MCF 10A (cell line): ENCODE measurements at places on chromosomes 11 and 22. TPM values are rescaled to one million over a fixed set of nuclear protein-coding genes. Genes with fewer than 3 reads are reported as not detected.
A peak's percentile ranks its signal among the peaks of the same experiment; 100 is the strongest.

- no peak for DNase-seq
Observed at GRCh38 chr22:27685970-27686369, 115.6 kb downstream of the MN1 start.

GRCh38 chr22:27480487-27480886 is 321.1 kb downstream of the MN1 start:
- no peak for DNase-seq

DNA sequence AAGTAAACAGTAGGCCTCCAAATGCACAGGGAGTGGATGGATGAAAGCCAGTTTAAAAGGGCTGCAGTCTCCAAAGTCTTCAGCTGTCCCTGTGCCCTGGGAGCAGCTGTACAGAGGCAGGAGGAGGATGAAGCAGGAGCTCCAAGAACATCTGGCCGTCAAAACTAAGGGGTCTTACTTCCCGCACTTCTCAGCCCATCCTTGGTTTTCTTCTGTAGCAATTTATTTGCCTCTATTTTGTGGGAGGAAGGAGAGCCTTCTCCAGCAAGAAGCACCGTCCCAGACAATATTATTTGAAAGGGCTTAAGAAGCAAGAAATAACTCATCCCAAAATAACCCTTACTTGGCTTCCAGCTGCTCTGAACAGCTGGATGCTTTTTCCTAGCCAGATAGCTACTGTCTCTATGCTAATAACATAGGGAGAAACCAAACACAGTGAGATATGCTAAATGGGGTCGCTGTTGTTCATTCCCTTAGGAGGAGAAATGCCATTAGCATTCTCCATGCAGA is 133.2 kb downstream of the SPATA19 start:
- DNase-seq: no peak

GRCh38 chr11:19407677-19408270 is 167.0 kb upstream of the E2F8 start:
- DNase-seq: no peak

DNA sequence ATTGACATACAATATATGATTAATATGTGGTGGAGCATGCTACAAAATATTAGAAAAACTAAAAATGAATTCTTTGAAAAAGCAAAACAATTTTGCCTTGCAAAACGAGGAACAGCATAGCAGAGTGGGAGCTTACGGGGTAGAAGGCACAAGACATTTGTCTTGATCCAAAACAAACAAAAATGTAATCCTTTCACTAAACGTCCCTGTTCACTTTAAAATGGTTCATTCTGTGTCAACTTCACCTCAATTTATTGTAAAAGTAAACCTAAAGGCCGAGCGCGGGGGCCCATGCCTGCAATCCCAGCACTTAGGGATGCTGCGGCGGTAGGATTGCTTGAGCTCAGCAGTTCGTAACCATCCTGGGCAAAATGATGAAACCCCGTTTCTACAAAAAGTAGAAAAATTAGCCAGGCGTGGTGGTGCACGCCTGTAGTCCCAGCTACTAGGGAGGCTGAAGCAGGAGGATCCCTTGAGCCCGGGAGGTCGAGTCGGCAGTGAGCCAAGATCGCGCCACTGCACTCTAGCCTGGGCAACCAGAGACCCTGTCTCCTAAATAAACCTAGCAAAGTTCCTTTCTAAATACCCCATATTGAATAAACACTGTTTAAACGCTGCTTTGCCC is 2.0 kb downstream of the PRDM10 start:
- DNase-seq: no peak

GRCh38 chr11:97738751-97739150 is 1282.0 kb upstream of the CNTN5 start:
- DNase-seq: no peak

- no peak for DNase-seq
Observed at GRCh38 chr11:65489706-65490320, 9.0 kb upstream of the MALAT1 start.

DNA sequence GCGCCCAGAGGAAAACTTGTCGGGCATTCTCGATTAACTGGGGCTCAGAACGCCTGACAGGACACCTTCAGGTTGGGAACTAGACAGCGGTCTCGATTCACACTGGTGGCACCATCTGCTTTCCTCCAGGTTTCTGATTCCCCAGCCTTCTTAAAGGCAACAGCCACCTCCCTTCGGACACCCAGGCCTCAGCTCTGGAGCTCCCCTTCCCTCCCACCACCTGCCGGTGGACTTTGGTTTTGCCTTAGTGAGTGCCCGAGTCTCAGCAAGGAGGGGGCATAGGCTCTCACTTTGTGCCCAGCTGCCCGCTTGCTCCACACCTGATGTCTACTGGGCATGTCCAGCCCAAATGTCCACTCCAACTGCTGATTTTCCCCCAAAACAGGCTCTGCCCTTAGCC is 110.4 kb upstream of the PARVA start:
- no peak for DNase-seq

- DNase-seq: peak; percentile 75
Observed at GRCh38 chr11:67312187-67313021, 9.1 kb downstream of the SSH3 start.

- DNase-seq: no peak
Observed at GRCh38 chr11:69396051-69396947, 85.2 kb upstream of the LINC01488 start.

DNA sequence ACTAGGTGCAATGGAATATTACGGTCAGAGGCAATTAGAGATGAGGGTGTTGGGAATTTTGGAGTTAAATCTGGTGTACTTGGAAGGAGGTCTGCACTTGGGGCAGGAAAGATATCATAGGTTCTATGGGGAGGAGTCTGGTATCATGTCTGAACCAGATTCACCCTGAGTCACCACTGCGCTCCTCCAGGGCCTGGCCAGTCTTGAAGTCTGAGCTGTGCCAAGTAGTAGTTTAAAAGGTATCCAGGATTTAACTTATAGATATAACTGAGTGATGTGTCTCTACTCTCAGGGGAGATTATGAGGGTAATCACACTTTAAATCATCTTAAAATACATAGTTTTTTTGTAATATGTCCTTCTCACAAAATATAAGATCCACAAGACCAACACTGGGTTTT is 6.6 kb downstream of the CNGA4 start:
- DNase-seq: peak; percentile 8

OR52E4 gene
- total RNA-seq: not detected in 2 replicates
